ENCODE measurements at places on chromosomes 4 and X. TPM values are rescaled to one million over a fixed set of nuclear protein-coding genes. Genes with fewer than 3 reads are reported as not detected.

PNMA6A gene
- 0.19 TPM for total RNA-seq

MSL3 gene
- 19.1 TPM for total RNA-seq

MND1 gene
- 3.4 TPM for total RNA-seq

NEIL3 gene
- 2.7 TPM for total RNA-seq

DNA sequence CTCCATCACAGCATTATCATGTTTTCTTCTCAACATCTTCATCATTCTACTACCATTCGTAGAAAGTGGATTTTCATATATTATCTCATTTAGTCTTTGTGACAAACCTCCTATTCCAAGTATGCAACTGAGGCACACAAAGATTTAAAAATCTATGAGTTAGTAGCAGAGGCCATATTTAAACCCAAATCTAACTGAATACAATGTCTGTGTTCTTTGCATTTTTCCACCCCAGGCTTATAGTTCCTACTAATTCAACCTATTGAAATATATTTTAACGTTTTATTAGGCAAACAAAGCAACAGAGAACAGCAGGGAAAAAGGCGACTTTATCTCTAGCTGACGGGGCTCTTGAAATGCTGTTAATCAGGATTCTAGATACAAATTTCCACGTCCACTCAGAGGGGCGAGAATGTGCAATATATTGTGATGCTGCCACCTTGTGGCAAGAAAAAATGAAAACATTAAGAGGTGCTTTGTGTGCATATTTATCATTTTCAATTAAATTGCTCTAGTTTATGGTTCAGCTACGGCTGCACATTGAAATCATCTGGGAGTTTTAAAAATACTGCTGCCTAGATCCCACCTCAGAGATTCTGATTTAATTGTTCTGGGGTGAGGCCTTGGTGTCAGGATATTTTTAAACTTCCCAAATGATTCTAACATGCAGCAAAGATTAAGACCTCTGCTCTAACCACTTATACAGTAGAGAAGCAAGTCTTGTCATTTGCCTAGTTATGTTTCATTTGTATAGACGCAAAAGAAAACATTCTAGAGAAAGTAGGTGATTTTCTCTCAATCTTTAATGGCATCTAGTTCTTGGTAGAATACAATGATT lies 315.9 kb downstream of the MAPK10 start:
- no peak for DNase-seq

- DNase-seq: no peak
Observed at GRCh38 chr4:23766344-23766743, 123.5 kb downstream of the PPARGC1A start.

GRCh38 chrX:125205918-125206665 lies 113.6 kb upstream of the TEX13C start:
- no peak for DNase-seq

DNA sequence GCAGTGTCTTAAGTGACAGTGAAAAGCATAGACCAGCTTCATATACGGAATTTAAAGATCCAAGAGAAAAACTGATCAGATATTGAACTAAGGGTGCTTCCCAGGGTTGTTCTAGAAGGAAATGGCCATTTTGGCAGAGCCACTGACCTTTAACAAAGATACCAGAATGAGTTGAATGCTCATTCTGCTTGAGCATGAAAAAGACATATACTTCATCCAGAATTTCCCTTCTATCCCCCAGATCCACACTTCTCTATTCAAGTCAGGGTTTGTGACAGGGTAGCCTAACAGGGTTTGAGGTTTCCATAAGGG lies 45.6 kb upstream of the FAM9C start:
- no peak for DNase-seq

- DNase-seq: no peak
Observed at GRCh38 chrX:109733613-109734083, 591 bp upstream of the ACSL4 start.

GRCh38 chr4:184039963-184040383 lies 134.9 kb downstream of the STOX2 start:
- DNase-seq: no peak

GRCh38 chr4:14345356-14345775 lies 656.9 kb upstream of the CPEB2 start:
- DNase-seq: no peak

DNA sequence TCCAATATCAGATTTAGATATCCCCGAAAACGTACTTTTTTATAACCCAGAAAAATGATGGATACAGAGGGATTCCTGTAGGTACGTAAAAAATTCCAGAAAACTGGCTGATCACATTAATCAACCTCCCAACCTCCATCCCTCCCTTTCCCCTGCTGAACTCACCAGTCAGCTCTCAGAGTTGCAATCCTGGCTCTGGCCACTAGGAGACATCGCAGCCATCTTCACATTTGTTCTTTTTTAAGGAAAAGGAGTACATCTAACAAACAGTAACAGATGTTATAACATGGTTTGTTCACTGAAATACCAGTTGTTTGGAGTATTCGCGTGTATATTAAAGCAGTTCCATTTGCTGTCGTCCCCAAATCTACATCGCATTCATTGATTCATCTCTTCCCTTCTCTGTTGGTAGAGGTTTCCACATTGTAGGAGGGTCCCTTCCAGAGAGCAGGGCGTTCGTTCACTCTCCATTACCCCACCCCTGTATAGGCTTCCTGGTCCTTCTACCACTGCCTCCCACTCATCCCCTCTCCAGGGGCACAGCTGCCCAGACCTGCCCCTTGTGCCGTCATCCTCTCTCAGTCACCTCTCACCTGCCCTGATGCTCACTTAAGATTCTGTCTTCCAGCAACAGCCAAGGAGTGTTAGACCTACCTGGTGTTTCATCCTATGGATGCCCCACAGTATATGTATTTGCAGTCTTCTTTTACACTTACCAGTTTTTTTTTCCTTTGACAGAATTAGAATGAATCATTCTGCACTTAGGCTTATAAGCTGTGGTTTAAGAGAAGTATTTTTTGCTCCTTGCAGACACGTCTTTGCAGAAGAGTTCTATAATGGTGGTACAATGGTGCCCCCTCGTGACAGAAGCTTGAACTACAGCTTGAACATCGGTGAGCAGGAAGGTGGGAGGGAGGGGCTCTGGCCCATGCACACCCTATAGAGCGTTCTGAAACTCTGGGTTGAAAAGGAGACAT lies 36.8 kb upstream of the RAB40AL start:
- no peak for DNase-seq

DNA sequence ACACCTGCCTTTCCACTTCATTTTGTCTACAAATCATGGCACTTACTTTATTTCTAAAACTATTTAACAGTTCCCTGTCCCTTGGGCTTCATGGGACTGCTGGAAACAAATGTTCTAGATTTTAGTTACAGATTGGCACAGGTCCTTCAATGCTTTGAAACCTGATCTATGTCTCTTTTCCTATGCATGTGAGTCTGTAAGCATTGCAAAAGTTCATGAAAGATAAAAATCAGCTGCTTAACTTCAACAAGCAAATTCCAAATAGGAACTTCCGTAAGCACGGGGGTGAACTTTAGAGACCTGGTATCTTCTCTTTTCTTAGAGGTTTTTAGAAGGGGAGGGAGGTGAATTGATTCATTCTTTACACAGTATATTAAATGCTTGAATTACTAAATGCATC lies 9.5 kb downstream of the LGI2 start:
- DNase-seq: no peak

DNA sequence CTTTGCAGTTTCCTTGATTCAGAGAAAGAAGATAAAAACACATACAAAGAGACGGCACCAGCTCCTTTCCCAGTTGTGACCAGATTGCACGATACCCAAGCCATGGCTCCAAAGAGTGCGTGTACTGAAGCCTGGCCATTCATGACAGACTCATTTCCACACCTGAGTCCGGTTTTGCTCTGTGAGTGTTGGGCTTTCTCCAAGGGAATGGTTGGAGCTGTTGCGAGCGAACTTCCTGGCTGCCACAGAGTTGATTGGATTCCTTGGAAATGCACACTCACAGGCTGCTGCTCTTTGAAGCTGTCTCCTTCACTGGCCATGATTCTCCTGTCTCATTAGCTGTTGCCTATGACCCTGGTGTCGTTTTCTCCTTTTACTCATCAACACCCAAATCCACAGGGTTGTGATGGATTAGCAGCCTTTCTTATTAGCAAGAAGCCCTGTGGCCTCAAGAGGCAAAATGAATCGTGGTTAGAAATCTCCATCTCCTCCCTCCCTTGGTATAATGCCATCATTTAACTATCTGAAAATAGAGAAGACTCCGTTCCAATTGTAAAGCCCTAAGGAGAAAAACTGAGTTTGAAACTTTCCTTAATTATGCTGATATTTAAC lies 43.9 kb upstream of the BBS12 start:
- no peak for DNase-seq

- DNase-seq: no peak
Observed at GRCh38 chr4:158934996-158935669, 166.3 kb downstream of the FNIP2 start.

Measured in esophagus squamous epithelium (tissue), 5 donors.